Activated B cell treated with CpG ODN at 0.5 μM for 24 hours (primary cell): ENCODE measurements at places on chromosomes 6 and 20.
A peak's percentile ranks its signal among the peaks of the same experiment; 100 is the strongest.

- DNase-seq: no peak
Observed at GRCh38 chr20:19828232-19828631, 70.2 kb downstream of the RIN2 start.

DNA sequence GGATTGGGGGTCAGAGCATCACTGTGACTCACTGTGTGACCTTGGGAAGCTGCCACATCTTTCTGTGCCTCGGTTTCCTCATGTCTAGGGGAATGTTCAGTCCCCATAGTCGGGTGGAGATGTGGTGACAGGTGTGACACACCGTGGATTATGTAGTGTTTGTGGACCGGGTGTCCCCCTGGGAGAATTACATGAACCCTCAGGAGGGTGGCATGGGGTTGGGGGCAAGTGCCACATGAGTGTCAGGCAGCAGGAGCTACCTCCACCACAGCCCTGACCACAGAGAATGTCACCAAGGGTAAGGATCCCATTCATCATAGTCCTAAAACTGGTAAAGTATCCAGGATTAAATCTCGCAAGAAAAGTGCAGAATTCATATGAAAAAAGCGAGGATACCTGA is 23.2 kb downstream of the SUN5 start:
- DNase-seq: no peak

DNA sequence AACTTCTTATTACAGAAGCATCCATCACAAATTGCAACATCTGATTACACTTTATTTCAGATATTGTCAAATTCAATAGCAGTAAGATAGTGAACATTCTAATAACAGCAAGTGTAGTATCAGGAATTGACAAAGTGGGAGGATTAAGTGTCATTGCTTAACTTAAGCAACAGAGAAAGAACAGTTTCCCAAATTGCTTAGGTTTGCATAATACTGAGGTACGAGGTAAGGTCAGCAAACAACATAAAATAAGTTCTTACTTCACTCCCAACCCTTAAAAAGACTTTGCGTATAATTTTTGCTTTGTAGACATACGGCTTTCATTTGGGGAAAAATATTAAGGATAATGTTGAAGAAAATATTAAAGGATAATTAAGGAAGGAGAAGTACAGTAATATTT is 163.0 kb downstream of the RIMS1 start:
- no peak for DNase-seq

DNA sequence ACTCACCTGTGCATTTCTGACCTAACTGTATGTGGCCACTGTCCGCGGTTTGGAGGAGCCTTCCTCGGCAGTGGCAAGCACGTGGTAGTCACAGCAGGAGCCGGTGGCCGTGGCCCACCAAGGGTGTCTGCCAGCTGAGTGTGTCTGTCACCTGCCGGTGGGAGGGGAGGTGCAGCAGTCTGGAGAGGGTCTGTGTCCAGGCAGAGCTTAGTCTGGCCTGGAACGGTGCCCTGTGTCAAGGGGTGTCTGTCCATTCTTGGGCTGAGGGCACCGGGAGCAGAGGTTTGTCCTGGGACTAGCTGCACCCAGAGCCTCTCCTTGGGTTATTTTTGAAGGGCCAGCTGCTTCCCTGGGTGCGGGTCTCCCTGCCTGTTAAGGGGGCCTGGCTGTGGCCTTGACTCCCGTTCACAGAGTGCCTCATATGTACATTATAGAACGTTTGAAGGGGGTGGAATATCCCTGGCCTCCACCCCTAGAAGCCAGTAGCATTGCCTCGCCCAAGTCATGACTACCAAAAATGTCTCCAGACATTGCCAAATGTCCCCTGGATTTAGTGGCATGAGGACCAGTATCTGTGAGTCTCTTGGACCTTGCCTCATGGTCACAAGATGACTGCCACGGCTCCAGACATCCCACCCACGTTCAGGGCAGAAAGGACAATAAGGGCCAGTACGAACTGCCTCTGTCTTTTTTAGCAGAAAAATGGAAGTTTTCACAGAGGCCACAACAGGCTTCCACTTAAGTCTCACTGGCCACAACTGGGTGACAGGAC is 5.2 kb downstream of the RBM38 start:
- no peak for DNase-seq

- no peak for DNase-seq
Observed at GRCh38 chr6:43764772-43765171, 5.2 kb upstream of the VEGFA start.

GRCh38 chr20:4740774-4741431 is 19.2 kb downstream of the PRND start:
- peak; percentile 48 for DNase-seq

- DNase-seq: no peak
Observed at GRCh38 chr6:39209911-39210310, 19.4 kb downstream of the KCNK5 start.

DNA sequence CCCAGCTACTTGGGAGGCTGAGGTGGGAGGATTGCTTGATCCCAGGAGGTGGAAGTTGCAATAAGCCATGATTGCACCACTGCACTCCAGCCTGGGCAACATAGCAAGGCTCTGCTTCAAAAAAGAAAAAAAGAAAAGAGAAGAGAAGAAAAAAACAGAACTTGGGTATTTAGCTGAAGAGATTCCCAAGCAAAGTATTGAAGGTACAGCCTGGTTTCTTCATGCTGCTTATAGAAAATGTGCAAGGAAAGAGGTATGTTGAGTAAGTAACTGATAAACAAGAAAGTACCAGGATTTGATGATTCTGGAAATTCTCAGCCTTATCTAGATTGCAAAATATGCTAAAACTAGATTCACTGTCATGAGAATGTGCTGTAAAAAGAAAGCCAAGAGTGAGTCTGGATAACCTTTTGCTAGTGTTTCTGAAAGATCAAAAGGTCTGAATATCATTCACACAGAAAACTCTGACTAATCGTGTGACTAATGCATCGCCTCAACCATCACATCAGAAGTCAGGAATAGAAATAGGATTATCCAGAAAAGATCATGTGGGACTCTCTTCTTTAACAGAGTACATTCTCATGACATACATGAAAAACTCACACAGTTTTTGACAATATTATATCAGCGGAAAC is 32.4 kb upstream of the NOP56 start:
- DNase-seq: no peak

- DNase-seq: no peak
Observed at GRCh38 chr20:22560817-22561216, 23.6 kb downstream of the FOXA2 start.

DNA sequence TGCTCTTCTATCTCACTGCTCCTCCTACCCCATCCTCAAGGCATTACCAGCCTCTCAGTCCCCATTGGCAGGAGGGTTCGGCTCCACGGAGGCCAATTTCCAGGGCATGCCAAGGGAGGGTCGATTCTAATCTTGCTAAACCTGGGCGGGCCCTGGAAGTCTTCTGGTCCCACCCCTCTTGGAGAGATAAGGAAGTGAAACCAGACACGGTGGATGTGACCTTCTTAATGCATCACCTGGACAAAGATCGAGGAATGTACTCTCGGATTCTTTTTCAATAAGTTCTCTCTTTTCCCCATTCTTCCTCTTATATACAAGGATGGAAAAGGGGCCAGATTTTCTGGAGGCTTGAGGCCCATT is 112.2 kb upstream of the ARMC2 start:
- no peak for DNase-seq

- no peak for DNase-seq
Observed at GRCh38 chr6:166744223-166745134, 117.4 kb upstream of the RPS6KA2 start.

- no peak for DNase-seq
Observed at GRCh38 chr6:10585209-10585845, 64.2 kb downstream of the GCNT2 start.

DNA sequence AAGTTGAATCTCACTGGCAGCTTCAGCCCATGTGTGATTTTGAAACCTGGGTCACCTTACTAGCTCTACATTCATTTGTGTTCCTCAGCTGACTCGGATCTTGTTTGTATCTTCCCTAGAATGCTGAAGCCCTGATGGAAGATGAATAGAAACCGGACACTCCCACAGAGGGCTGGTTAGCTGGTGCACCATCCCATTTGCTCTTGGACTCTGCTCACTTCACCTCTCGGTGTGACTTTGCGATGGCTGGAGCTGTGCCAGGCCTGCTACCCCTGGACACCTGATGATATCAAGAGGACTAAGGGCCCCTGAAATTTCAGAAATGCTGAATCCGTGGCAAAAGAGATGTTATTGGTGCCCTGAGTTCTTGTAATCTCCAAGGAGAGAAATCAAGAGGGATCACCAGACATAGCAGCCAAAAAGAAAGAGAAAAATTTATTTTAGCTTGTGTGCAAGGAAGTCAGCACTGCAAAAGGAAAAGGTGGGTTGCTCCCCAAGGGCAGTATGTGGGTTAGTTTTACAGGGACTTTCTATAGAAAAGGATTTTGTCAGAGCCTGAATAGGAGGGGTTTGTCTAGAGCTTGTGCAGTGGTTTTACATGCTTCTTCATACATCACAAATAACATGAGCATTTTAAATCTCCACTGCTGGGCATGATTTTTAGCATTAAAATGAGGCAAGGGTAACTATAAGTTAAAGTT is 426.3 kb upstream of the NOX3 start:
- DNase-seq: no peak

- DNase-seq: no peak
Observed at GRCh38 chr20:20593447-20594170, 118.8 kb downstream of the RALGAPA2 start.

DNA sequence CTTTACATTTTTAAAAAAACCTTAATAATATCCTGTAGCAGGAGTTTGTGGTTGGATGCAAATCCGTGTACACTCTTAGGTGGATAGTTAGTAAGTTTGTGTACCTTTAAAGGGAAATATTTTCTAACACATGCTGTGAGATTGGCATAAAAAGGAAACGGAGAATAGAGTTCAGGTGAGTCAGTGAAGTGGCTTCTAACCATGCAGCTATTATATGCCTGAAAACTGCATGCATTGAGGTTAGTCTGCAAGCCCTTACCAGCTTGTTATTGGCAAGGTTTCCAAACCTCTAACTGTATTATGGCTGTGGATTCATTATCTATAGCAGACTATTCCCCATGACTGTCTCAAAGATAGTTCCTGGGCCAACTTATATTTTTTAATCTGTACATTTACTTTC is 420.6 kb upstream of the MMS22L start:
- DNase-seq: no peak

DNA sequence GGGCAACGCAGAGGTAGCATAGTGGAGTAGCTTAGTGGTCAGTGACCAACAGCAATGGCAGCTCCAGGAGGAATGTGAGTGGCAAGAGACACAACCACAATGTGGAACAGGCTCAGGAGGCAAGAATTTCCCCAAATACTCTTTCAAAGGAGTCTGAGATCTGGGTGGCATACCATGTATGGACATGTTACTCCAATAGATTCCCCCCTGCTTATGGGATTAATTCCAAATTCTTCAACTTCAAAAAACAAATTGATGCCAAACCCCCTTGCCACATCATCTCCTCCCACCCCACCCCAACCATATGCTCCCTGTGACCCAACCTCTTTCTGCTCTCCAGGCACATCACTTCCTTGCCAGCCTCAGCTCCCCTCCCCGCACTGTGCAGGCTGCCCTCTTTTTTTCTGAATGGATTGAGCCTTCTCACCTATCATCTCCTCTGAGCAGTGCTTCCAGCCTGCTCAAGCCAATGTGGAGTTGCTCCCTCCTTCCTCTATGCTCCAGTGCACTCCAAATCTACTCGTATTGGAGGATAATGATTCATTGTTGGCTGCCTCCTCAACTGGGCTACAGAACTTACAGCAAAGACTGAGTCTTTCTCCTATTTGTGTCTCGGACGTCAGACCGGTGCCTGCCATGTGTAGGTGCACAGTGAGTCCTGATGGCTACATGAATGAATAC is 93.0 kb upstream of the CEP85L start:
- DNase-seq: no peak

DNA sequence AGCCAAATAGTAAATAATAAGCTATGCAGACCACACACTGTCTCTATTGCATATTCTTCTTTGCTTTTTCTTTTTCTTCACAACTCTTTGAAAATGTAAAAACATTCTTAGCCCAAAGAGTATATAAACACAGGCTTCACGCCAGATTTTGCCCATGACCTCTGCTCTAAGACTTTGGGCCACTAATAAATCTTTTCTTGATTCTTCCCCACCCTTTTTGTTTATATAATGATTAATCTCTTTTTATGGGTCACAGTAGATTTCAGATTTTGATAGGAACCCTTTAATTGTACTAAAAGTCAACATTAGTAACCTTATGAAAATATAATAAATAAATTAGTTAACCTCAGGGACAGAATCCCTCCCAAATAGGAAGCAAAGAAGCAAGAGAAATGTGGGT is 15.8 kb upstream of the ENPP5 start:
- DNase-seq: no peak

GRCh38 chr20:3783511-3784195 is 2.4 kb upstream of the SPEF1 start:
- no peak for DNase-seq

DNA sequence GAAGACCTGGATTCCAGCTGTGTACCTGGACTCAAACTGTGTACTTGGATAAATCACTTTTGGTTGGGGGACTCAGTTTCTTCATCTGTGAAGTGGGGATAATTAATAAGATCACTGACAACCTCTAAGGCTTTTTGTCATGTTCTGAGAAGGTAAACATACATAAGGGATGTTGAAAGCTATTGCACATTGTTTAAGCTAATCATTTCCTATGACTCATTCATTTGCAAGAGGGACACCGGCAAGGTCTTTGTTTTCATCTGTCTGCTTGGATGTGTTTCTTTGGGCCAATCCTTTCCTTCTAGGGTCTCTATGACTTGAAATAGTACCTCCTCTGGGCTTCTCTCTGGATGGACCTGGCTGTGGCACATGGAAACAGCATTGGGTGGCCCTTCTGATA is 6.8 kb downstream of the PROKR2 start:
- DNase-seq: no peak

GRCh38 chr6:138776659-138777058 is 3.1 kb downstream of the CCDC28A start:
- no peak for DNase-seq

GRCh38 chr20:46122071-46122470 is 4.0 kb downstream of the CD40 start:
- DNase-seq: no peak

DNA sequence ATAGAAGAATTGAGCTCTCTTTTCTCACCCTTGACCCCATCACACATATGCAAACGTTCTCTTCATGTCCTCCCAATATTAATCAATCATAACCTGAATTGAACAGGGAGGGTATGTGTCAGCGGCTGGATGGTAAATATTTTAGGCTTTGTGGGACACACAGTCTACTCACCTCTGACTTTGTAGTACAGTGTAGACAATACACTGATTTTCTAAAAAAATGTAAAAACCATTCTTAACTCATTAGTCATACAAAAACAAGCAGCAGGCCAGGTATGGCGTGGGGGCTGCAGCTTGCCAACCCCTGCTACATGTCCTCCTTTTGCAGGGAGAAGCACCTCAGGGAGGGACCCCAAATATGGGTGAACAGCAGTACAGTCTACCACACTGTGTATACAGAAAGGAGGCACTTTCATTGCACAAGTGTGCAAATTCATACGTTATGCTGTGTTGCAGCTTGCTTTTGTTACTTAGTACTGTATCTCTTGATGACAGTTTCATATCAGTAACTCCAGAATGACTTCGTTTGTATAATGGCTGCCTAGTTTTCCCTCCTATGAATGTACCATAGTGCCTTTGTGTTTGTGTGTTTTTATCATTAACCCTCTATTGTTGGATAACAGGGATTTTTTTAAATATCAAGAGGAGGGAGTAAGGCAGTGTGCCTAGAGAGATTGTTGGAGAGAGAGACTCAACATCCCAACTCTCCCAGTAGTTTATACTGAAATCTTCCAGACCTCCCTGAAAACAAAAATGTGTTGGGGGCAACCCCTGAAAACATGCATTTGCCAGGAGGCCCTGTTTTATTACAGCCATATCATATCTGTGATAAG is 214.3 kb downstream of the ZMYND8 start:
- no peak for DNase-seq
